ENCODE measurements at places on chromosomes 11 and 22.

DNA sequence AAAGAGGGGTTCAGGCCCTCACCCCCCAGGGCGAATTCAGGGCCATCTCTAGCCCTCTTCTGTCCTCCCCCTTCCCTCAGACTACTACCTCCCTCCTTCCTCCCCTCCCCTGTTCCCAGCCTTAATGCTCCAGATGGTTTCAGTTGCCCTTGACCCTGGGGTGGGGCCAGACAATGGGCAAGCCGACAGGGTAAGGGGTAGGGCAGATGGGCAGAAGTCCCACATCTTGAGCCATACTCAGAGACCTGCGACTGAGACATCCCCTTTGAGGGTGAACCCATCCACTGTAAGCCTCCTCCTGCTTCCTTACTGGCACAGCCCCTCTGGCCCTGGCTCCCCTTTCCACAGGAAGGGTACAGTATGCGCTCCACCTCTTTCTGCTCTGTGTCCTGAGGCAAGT, 1.9 kb downstream of the RHBDD3 start:
- DNase-seq, result no peak

- DNase-seq, result no peak
These were observed 57.0 kb downstream of the BCR start for GRCh38 chr22:23237201-23237798.

- no peak for DNase-seq
These were observed 49.2 kb downstream of the CNTN5 start for GRCh38 chr11:99069856-99070444.

GRCh38 chr11:100612766-100613165, 74.3 kb upstream of the ARHGAP42 start:
- DNase-seq, result no peak

DNA sequence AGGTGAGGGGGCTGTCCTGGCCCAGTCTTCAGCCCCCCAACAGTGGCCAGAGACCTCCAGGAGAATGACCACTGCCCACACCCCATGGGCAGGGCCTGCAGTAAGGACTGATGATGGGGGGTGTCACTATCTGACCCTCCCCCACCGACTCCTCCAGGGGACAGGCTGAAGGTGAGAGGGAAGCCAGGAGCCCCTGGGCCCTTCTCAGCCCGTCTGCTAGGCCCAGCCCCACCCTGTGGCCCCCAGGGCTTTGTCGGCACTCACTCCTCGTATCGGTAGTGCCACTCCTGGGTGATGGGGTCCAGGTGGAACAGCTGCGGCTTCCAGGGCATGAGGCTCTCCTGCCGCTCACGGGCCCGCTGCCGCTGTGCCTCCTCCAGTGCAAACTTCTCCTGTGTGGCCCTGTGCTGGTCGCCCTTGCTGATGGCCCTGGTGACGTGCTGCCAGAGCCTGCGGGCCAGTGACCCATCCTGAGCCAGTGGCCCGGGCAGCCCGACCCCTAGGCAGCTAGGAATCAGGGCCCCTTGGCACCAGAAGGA, 35.4 kb upstream of the CARS1 start:
- DNase-seq, result no peak

- DNase-seq, result no peak
These were observed 35.9 kb downstream of the MUC6 start for GRCh38 chr11:1000357-1001278.

GRCh38 chr11:28615542-28615941, 507.4 kb downstream of the METTL15 start:
- DNase-seq, result no peak

- no peak for DNase-seq
These were observed 330.5 kb downstream of the TENM4 start for GRCh38 chr11:79110321-79110720.

- DNase-seq, result no peak
These were observed 997 bp downstream of the DEAF1 start for GRCh38 chr11:693887-694562.

- no peak for DNase-seq
These were observed 4.6 kb downstream of the OR4C45 start for GRCh38 chr11:50037251-50037650.

- DNase-seq, result no peak
These were observed 76.1 kb downstream of the SOX6 start for GRCh38 chr11:16280256-16280682.

DNA sequence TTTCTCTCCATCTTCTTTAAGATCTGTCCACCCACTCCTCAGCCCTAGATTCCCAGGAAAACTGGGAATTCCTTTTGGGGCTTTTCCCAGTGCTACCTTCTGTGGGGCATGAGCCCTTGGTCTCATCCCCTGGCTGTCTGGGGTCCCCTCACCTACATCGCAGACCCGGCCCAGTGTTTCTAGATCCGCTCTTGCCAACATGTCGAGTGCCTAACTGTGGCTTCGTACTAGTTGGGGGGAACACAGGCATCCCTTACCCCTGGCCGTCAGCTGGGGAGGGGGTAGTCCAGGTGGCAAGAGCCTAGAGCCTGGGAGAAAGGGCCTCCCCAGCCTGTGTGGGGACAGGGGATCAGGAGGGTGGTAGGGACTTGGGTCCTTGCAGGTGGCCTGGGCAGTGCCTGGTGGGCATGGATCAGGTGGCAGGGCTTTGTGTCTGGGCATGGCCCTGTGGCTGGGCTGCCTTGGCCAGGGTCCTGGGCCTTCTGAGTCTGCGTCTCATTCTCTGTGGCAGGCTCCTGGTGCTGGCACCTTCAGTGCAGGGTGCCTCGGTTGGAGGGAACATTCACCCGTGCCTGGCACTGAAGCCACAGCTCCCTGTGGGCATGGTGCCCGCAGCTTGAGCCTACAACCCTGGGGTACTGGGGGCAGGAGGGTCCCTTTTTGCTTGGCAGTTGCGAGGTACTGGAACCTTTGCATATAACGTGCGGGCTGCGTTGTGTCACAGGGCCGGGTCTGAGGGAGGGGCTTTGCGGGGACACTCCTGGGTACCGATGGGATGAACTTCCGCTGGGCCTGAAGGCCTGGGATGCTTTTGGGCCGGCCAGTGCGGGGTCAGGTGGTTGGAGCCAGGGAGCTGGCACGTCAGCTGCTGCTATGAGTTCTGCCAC, 4.1 kb downstream of the KCNQ1 start:
- no peak for DNase-seq

GRCh38 chr22:38135133-38135706, 24.7 kb upstream of the BAIAP2L2 start:
- no peak for DNase-seq

GRCh38 chr11:128343870-128344269, 243.5 kb downstream of the ETS1 start:
- DNase-seq, result no peak

- no peak for DNase-seq
These were observed 36.5 kb downstream of the TUG1 start for GRCh38 chr22:31005535-31005934.
